ENCODE measurements at places on chromosomes 7 and 10.

DNA sequence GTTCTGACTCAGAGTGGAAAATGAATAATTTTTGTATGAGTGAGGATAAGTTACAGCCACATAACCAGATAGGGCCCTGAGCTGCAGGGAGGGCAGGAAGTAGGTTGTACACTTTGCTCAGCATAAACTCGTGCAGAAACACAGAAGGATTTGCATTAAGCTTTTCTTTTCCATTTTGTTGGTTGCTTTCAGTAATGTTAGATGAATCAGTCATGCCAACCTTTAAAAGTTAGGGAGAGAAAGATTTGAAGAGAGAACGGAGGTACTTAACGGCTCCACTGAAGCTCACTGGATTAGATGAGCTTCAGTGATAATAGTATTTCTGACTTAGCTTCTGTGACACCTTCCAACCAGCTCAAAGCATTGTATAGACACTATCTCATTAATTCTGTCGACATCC, 348.1 kb downstream of the GATA3 start:
- DNase-seq, result no peak

DNA sequence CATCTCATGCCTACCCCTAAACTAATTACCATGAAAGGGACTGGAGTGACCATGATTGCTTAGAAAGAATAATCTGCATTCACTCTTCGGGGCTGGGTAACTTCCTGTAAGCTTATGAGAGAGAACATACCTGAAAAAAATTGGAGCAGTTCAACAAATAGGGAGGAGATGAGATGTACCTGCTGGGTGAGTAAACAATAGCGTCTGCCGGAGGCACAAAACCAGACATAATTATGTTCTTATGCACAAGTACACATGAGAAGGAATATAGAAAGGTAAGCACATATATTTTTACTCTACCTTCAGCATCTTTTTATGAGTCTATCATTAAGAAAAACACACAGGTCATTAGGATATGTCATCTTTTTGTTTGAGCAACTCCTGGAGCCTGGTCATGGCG, 224.6 kb upstream of the FERD3L start:
- no peak for DNase-seq

DNA sequence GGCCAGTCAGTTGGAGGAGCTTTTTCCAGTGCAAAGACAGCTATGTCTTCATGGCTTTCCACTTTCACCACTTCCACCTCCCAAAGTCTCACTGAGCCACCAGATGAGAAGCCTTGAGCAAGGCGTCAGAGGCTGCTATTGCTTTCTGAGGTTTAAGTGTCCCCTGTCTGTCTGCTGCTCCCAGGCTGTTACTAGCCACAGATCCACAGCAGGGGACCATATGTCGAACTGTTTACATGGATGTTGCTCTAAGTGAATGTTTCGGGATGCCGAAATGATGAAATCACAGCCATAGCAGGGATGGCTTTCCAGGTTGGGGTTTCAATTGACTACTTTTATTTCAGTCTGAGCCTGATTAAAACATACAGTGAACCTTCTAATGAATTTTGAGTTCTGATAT, 88.5 kb downstream of the AVL9 start:
- DNase-seq, result no peak

- peak; percentile 88 for DNase-seq
Observed at GRCh38 chr7:76020031-76020714, 25.8 kb upstream of the TMEM120A start.

GRCh38 chr10:101828766-101829551, 10.7 kb upstream of the OGA start:
- no peak for DNase-seq

DNA sequence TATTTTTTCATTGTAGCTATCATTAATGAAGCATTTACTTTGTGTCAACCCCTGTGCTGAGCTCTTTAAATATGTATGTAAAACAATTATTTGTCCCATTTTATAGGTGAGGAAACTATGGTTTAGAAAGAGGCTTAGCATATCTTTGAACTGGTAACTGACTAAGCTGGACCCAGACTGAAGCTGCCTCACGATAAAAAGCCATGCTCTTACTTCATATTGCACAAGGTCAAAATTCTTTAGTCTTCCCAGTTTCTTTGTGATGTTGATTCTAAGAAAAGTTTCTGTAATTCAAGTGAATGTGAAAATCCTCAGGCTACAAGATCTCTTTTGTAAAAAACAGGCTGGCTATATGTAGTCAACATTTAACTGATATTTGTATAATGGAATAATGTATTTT, 46.6 kb upstream of the SLC16A12 start:
- no peak for DNase-seq

GRCh38 chr10:30073767-30074060, 14.3 kb upstream of the JCAD start:
- DNase-seq, result no peak

DNA sequence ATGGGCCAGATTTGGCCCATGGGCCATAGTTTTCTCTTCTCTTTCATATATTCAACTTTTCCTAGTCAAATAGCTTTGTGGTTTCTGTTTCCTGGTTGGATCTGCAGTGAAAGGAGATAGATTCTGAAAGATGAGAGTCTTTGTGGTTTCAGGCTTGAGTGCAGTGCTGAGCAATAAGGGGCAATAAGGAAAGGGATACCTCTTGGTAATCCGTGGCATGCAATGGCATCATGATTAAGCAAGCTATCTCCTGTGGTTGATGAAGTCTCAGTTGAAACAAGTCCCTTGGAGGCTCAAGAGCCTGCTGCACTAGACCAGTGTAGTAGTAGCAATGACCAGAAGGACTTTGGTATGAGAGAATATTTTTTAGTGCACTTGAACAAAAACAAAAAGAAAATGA, 187.7 kb upstream of the CNTNAP2 start:
- no peak for DNase-seq

- DNase-seq, result no peak
Observed at GRCh38 chr10:43444897-43445466, 8.1 kb downstream of the ZNF487 start.

DNA sequence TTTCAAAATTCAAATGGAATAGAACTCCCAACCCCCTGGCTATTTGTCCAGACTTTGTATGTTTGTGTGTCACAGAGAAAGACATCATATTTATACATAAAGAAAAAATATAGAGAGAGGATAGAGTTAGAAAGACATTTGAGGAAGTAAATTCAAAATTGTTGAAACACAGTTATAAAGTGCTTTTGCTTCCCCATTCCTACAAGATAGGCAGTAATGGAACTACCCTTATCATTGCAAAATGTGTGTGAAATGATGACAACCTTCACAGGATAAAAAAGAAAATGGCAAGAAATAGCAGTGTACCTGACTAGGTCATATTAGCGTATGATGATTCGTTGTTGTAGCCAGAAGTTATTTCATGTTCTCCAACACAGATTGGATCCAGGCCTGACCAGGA, 63.1 kb downstream of the FZD1 start:
- DNase-seq, result no peak

GRCh38 chr10:125023255-125023654, 81.3 kb downstream of the ZRANB1 start:
- peak; percentile 67 for DNase-seq

GRCh38 chr10:14554491-14555205, 220.0 kb downstream of the FAM107B start:
- no peak for DNase-seq

GRCh38 chr7:20402747-20403230, 72.1 kb downstream of the ITGB8 start:
- no peak for DNase-seq

DNA sequence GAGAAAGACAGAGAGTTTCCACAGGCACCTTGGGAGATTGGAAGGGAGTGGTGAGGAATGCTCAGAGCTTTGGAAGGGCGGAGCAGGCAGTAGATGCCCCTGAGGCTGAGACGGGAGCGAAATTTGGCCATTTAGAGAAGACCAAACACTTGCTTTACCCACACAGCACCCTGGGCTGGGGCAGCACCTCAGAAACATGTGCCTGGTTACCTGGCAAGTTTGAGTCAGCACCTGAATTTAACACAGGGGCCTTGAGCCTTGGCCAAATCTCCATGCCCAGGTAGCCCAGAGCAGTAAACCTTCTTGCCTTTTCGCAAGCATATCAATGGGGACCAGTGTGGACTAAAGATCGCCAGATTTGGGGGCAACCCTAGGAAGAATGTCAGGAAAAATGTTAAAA, 111.9 kb upstream of the NFE2L3 start:
- DNase-seq, result no peak

- DNase-seq, result no peak
Observed at GRCh38 chr7:135001390-135002165, 15.3 kb downstream of the AGBL3 start.

DNA sequence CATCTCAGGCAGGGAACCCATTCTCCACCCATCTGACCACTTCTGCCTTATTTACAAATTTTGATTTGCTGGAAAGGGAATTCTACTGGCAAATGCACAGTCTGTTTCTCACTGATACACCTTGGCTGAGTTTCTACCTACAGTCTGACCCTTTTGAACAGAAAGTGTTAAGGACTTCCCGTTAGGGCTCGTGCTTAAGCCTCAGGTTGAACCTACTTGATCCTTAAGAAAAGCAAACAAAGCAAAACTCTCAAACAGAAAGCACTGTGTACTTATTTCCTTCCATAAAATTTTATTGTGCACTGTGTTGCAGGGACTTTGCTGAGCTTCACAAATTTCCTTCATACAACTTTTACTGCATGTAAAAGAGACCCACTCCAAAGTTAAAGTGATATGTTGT, 367.8 kb downstream of the NRG3 start:
- no peak for DNase-seq

DNA sequence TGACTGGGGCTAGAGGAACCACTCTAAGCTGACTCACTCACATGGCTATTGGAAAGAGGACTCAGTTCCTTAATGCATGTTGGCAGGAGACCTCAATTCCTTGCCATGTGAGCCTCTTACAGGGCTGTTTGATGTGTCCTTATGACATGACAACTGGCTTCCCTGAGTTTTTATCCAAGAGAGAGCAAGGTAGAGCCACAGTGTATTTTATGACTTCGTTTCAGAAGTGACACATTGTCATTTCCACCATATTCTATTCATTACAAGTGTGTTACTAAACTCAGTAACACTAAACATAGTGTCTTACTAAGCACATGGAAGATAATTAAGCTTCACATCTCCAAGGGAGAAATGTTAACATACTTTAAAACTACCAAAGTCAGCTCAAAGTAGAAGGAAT, 98.2 kb downstream of the ZNF777 start:
- no peak for DNase-seq

DNA sequence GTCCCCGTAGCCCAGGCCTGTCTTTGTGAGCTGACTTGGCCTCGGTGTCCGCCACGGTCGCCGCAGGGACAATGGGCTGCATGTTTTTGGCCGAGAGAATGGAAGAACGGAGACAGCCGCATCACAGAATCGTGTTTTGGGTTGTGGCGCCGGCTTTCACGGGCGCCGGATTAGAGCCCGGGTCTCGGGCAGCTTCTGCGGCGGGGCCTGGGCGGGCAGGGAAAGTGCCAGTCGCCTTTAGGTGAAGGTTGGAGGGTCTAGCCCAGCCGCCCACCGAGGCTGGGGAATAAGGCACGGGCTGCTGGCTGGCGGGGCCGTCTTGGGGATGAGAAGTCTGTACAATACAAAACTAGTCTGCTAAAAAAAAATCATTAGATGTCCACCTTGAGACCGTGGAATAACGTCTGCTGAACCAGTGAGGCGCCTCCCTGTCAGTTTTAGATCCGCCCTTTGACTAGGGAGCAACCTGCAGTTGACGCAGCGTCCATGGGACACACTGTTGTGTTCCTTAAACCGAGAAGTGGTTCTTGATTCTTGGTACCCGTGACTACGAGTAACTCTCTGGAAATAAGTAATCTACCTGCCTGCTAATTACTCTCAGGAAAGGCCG, 577 bp downstream of the DNAJB9 start:
- peak; percentile 65 for DNase-seq

DNA sequence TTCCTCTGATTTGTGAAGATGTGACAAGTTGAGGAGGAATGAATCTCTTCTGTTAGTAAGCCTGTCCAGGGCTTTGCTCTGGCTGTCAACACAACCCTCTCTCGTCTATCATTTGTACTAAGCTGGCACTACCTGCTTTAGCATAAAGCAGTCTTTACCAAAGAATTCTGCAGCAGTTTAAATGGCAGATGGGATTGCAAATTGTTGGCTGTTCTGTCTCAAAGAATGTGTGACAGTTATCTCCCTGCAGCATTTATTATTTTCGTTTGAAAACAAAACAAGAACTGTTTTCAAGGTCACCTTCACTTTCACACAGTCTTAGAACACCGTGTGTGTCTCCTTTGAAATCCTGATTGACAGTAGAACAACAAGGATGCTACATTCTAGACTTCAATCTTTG, 4.8 kb upstream of the LAMB1 start:
- DNase-seq, result no peak

DNA sequence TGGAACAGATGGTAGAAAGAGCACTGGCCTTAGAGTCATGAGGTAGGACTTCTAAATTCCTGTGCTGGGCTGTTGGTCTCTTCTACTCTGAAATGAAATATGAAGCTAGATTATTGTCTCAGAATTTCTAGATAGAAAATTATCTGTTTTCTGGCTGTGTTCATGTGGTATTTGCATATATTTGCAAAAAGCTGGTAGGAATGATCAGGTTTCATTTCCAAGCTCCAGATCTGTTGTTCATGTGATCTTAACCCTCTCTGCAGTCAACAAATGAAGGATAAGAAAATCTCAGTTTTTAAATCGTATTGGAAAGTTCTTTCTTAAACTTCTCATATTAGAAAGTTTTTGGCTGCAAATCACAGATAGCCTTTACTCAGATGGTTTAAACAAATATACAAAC, 248.3 kb downstream of the CDK14 start:
- DNase-seq, result peak; percentile 89

- DNase-seq, result no peak
Observed at GRCh38 chr10:125838802-125839575, 15.6 kb downstream of the BCCIP start.

DNA sequence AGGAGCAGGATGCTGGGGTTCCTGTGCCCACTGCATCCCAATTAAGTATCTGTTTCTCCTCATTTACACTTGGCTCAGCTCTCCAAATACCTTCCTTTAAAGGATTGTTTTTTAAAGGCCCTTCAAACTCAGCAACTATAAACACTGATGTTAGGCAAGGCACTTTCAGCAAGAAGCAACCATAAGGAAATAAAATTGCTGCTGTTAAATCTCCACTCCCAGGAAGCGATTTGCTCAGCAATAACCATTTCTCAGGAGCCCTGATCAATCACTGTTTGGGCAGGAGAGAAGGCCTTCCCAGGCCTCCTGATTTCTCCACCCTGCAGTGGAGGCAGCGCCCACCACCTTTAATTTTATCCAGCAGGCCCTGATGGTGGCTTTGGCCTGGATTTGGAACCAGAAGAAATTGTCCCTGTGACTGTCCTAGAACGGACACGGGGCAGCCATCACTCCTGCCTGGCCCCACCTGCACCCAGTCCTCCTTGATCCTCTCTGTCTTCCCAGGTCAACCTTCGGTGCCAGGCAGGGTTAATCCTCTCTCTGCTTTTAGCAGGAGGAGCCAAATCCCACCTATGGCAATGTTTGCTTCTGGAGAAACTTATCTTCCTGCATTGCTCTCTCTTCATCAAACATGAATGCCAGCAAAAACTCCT, 199.8 kb downstream of the PLXNA4 start:
- DNase-seq, result no peak

- DNase-seq, result no peak
Observed at GRCh38 chr10:5944389-5945189, 32.8 kb downstream of the IL15RA start.
